ENCODE measurements at places on chromosomes 1 and 21.

DNA sequence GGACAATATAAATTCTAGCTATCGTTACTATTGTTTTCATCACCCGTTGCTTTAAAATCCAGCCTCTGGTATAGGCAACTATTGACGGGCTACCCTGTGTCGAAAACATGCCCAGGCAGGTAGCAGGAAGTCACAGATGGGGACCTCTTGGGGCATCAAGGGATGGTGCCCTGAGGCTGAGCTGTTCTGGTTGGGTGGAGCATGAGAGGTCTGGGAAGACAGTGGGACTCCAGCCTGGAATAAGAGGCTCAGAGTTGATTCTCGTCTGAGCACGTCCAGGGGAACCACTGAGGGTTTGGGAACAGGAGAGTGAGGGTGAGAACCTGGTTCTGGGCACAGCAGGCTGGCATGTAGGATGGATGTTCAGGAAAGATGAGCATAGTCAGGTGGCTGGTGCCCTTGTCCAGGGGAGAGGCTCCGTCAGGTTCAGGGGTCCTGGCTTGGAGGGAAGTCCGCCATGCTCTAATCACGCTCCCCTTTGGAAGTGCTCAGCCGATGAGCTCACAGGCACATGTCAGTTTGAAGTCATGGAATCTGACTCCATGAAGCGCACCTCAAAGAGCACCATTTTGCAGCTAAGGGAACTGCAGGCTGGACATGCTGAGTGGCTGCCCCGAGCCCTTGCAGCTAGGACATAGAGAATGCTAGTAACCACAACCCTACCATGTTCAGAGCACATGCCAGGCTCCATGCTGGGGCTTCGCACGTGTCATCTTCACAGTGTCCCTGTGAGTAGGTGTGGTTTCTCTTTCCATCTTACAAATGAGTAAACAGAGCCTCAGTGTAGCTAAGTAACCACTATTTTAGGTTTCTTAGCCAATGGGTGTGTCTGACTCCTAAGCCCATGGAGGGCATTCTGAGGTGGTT is 21.0 kb downstream of the PCSK9 start:
- DNase-seq, result no peak

- DNase-seq, result no peak
Observed at GRCh38 chr1:44701141-44701573, 26.6 kb downstream of the ARMH1 start.

- no peak for DNase-seq
Observed at GRCh38 chr1:209630383-209631225, 21.6 kb downstream of the LAMB3 start.

GRCh38 chr1:218401998-218402785 is 57.1 kb downstream of the TGFB2 start:
- DNase-seq, result no peak

DNA sequence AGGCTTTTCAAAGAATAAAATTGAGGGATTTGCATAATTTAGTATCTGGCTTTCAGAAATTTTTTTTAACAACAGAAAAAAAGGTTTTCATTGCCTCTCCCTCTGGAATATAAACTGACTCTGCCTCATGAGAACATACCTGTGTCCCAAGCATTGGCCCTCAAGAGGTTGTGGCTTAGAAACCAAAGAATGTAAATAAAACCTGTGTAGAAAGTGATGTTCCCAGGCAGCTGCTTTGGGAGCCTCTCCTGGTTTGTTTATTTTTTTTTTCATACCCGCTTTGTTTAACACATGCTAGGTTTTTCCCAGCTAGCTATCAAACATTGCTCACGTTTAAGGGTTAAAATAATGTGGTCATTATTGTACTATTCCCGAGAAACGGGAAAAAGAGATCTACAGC is 40.5 kb upstream of the IFNAR2 start:
- DNase-seq, result no peak

DNA sequence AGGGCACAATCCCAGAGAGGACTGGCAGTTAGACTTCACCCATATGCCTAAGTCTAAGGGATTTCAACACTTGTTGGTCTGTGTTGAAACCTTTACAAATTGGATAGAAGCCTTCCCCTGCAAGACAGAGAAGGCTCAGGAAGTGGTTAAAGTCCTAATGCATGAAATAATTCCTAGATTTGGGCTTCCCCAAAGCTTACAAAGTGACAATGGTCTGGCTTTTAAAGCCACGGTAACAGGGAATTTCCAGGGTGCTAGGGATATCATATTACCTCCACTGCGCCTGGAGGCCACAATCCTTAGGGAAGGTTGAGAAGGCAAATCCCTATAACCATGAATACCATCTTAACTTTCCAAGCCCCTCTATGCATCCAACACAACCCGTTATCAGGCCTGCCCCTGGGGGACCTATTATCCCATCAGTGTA is 3.3 kb upstream of the FMO4 start:
- no peak for DNase-seq

GRCh38 chr1:3984586-3984985 is 84.5 kb upstream of the C1orf174 start:
- no peak for DNase-seq

DNA sequence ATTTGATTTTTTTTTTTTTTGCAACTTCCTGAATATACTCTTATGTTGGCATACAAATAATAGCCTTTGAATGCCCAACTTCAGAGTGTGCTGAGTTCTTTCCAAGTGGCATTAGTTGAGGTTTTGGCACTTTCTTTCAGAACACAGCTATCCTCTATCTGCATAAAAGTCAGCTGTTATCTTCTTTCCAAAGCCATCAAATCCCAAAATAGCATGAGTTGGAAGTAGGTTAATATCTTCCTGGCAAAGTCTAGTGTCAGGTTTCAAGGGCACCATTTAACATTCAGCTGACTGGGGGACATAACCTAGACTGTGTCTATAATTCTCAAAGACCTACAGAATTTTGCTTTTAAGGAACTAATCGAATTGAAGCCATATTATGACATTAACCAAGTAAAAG is 223.9 kb downstream of the PLPP3 start:
- DNase-seq, result no peak

DNA sequence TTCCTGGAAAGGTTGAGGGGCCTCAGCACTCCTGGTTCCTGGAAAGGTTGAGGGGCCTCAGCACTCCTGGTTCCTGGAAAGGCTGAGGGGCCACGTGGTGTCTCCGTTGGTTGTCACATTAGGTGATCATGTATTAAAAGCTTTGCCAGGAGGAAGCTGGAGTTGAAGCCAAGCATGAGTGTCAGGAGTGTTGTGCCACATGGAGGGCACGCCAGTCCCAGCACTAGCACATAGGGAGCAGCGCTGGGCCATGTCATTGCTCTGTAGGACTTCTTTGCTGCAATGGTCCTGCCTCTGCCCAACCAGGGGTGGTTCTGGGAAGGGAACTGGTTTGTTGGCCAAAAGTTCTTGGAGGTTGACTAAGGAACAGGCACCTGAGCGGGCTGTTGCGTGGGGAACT is 13.3 kb downstream of the ATP5PO start:
- no peak for DNase-seq

DNA sequence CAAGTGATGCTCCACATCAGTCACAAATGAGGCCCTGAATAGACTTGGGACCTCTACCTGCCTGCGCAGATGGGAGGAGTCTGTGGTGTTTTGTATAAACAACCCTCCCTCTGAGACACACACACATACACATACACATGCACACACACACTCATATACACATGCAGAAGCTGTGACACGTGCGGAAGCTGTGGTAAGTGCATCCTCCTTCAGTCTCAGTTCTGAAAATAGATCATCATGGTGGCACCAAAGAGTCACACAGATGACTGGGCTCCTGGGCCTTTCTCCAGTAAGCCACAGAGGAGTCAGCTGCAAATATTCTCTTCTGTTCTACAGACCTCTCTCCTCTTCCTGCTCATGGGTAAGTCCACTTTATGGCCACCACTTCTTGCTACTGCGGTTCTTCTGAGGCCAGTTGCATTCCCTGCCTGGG is at the start of gene LY9:
Gene LY9, plus strand, starts transcription at position 224 of the 433 bp plus-strand sequence. Its CDS starts 14 bp downstream, at position 238.
- peak; percentile 77 for DNase-seq

DNA sequence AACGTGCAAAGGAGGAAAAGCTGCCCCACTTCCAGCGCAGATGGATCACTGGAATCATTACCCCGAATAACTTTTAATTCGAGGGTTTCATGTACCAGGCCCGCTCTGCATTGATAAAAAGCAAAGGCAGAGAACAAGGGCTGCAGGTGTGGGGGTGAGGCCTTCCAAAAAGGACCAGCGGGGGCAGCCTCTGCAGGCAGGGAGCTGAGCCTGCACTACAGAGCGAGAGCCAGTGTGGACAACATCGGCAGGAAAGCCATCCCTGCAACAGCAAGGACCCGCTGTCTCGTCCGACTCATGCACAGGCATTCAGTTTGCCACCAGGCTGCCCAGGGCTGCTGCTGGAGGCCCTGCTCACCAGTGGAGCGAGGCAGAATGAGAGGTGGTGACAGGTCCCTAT is 27.1 kb upstream of the AJAP1 start:
- DNase-seq, result no peak

- no peak for DNase-seq
Observed at GRCh38 chr1:201088901-201089525, 23.2 kb downstream of the CACNA1S start.

DNA sequence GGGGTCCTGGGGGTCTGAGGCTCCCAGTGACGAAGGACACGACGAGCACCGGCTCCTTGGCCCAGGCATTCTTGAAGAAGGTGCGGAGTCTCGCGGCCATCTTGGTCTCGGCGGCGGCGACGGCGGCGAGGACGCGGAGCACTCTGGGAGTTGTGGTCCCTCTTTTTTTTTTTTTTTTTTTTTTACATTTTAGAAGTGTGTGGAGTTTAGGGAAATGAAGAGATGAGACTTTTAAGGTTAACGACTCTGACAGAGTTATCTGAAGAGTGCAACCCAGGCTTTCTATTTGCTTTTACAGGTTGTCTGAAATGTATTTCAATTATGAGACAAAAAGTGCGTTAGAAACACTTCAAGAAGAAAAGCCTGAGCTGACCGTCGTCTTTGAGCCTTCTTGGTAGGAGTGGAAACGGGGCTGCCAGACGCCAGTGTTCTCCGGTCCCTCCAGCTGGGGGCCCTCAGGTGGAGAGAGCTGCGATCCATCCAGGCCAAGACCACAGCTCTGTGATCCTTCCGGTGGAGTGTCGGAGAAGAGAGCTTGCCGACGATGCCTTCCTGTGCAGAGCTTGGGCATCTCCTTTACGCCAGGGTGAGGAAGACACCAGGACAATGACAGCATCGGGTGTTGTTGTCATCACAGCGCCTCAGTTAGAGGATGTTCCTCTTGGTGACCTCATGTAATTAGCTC is 9.7 kb downstream of the OR2B11 start:
- no peak for DNase-seq

DNA sequence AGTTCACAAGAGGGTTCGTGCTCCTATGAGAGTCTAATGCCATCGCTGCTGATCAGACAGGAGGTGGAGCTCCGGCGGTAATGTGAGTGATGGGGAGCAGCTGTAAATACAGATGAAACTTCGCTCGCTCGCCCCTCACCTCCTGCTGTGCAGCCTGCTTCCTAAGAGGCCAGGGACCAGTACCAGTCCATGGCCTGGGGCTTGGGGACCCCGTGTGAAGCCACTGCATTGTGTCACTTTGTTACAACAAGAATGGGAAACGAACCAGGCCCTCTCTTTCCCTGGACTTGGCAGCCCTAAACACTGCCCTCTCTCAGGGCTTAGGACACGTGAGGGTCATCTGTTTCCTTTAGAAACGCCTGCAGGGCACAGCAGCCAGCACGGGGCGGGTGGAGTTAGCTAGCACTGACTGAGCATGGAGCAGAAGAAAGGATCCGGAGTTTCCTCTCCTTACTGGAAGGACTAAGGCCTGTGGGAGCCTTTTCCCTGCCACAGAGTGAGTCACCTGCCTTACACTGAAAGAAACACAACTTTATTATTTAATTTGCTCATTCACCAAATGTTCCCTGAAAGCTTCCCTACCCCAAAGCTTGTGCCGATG is 185.2 kb upstream of the TMEM51 start:
- DNase-seq, result no peak

DNA sequence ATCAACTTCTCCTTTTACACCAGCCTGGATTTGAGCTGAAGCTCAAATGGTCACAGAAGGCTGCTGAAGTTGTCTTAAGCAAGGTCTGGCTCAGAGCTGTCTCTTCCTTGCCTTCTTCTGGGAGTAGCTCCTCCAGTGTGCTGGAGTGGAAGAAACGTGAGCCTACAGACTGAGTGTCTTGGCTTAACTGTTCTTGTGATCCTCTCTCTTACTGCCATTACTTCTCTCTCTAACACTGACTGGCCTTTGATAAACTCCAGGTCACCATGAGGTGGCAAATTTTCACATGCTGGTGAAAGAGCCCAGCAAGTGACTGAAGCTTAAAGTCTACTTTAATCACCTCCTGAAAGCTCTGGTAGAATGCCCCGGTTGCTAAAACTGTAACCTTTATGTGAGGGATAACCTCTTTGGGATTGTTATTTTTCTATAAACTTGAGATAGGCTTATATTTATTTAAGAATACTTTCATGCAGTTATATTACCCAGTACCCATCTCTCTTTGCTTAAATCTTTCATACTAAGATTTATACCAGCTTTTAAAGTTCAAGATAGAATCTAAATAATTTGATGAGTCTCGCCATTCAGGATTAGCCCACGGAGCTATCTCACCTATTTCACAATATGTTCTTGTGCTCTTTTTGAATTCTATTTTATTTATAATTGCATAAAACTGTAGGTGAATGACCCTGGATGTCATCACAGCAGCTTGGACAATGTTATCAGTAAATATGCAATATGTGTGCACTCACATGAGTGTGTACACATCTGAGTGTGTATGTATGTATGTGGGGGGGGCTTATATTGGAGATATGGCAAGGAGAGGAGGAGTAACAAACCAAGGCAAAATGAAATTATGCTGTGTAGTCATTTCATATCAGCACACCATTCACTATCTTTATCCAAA is 924.0 kb downstream of the LTN1 start:
- DNase-seq, result no peak

GRCh38 chr1:119000371-119001180 is 12.4 kb upstream of the TBX15 start:
- no peak for DNase-seq
